ENCODE measurements at places on chromosomes 1 and 21. TPM values are rescaled to one million over a fixed set of nuclear protein-coding genes. Genes with fewer than 3 reads are reported as not detected.

The TMEM82 gene
- total RNA-seq: not detected

DNA sequence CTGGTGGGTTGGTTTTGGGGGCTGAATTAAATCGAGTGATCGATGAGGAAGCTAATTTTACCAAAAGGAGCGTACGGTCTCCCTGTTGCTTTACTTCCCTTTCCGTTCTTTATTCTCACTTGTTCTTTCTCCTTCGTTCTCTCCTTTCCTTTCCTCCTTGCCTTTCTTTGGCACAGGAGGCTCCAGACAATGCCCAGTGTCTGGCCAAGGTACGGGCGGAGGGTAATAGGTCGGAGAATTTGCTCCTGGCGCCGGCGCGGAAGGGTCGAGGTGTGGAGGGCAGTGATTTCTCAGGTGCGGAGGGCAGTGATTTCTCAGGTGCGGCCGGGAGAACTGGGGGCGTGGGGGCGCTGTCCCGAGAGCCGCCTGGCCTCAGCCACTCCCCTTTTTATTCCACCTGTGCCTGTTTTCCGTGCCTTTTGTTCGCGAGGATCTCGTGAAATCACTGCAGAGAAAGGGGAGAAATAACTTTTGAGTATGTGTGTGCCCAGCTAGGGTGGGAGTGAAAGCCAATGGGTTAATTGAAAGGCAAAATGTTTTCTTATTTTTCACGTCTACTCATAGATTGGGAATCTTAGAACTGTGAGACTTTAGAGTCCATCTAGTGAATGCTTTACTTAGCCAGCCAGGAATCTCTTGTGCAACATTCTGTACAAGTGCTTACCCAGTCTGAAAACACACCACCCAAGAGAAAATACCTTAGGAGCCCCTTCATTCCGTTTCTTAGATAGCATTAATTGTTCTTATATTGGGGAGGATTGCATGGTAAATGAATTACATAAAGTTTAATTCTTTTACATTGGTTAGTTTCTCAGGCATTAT lies 1.3 kb downstream of the FNBP1L start:
- H3K27ac ChIP-seq: no peak overlapping the region
- DNase-seq: peak; percentile 76
- no peaks in the 10 kb centered on the region for H3K27me3 ChIP-seq
- no peaks in the 10 kb centered on the region for H3K36me3 ChIP-seq
- 0 out of 2 replicates have a peak, but pooled peaks cover 9% of the 10 kb centered on the region for H3K4me1 ChIP-seq
- peak overlapping the region; percentile 93 for H3K4me3 ChIP-seq

- peak; percentile 82 for DNase-seq
- H3K27ac ChIP-seq: peak within 1 kb of the TSS; percentile 64
- peaks cover 38% of the 10 kb centered on the region for H3K4me1 ChIP-seq
- peak within 1 kb of the TSS; percentile 79 for H3K4me3 ChIP-seq
Observed at GRCh38 chr1:1777950-1778662, at the start of gene NADK. NADK (minus strand) TSS chr1:1778470; CDS start chr1:1765406, 13,064 bp downstream.

DNA sequence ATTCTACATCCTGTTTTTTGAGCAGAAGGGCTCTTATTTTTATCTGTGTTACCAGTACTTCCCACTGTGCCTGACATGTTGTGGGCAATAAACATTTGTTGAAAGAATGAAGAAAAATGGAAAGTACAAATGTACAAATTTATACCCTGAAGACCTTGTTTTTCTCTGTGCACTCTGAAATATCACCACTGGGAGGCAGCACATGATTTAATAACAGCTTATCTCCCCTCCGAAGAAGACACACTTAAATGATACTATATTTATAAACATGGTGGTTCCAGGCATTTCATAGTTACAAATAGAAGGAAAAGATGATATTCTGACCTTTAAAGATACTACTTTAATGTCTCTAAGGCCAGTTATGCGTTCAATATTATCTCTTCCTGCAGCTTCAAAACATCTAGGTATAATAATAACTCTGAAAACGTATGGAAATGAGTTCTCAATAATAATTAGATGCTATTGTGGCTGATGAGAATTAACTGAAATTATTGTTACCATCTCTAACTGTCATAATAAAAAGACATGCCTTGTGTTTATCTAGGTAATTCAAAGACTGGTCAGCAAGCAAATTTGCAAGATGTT lies 12.8 kb downstream of the DYNLT5 start:
- no peaks in the 10 kb centered on the region for H3K36me3 ChIP-seq
- peak; percentile 69 for DNase-seq
- no peak overlapping the region for H3K4me3 ChIP-seq
- H3K4me1 ChIP-seq: no peaks in the 10 kb centered on the region
- no peaks in the 10 kb centered on the region for H3K27me3 ChIP-seq

GRCh38 chr21:25409978-25410377 lies 197.3 kb downstream of the MRPL39 start:
- no peaks in the 10 kb centered on the region for H3K4me1 ChIP-seq
- no peak overlapping the region for H3K27ac ChIP-seq
- no peaks in the 10 kb centered on the region for H3K36me3 ChIP-seq
- H3K4me3 ChIP-seq: no peak overlapping the region
- H3K27me3 ChIP-seq: no peaks in the 10 kb centered on the region
- DNase-seq: no peak

DNA sequence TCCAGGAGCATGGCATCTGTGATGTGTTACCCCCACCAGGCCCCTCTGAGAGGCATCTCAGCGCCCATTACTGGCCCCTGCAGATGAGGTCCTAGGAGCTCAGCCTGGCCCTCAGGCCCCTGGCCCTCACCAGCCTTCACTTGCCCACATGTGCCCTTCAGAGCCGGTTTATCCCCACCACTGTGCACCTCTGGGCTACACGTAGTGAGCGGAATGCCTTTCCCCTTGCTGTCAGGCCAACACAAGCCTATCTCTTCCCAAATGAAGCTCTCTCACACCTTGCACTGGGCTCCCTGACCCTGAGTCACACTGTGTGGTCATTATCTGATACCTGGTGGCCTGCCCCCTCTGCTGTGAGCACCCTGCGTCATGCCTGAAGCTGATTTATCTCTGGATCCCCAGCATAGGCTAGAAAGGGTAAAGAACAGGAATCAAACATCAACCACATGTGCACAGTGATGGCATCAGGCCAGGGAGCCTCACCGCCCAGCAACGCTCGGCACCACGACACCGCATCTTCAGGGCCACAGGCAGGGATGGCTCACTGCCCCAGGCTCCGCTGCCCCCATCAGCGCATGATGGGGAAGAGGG lies 49.1 kb downstream of the GLIS1 start:
- no peaks in the 10 kb centered on the region for H3K36me3 ChIP-seq
- H3K27me3 ChIP-seq: peaks cover 10% of the 10 kb centered on the region
- no peak for DNase-seq
- no peak overlapping the region for H3K27ac ChIP-seq

DNA sequence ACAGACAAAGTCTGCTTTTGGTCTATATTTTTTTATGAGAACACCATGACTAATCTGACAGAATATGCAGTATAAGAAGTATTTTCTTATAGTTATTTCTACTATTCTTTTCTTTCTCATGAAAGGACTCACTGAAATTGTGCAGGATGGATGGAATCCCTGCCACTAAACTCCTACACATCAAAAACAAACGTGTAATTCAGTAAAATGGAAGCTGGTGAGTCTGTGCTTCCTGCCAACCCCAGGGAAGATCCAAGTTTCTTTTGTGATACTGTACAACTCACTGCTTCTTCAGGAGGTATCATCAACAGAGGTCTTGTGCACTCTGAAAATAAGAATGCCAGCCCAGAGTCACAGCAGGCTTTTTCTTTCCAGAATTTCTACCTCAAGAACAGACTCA lies 241.2 kb downstream of the MRPL39 start:
- peaks cover 44% of the 10 kb centered on the region for H3K4me1 ChIP-seq
- H3K36me3 ChIP-seq: no peaks in the 10 kb centered on the region
- H3K27me3 ChIP-seq: no peaks in the 10 kb centered on the region
- DNase-seq: peak; percentile 7
- peak overlapping the region; percentile 29 for H3K27ac ChIP-seq

DNA sequence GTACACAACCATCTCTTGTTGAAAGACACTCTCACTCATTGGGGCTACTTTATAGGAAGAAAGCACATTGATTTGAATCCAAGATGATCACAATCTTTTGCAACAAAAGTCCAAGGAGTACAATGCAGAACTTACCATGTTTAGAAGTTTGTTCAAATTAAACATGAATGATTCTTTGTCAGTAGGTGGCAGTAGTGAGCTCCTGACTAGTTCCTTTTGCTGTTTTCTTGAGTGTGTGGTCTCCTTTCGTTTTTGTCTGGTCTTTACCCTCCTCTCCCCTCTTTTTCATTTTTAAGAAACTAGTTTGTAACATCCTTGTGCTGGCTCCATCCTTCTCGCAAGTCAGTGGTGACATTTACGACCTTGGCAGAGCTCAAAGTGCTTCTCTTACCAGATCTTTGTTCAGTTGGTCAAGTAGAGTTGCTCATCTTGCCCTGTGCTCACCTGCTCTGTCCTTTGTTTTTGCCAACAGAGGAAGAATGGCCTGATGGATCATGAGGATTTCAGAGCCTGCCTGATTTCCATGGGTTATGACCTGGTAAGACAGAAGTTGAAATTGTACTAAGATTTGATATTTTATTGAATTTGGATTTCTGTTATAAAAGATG lies 35.7 kb upstream of the MTR start:
- peak; percentile 56 for DNase-seq
- H3K27ac ChIP-seq: no peak overlapping the region
- H3K4me1 ChIP-seq: peaks cover 5% of the 10 kb centered on the region
- H3K27me3 ChIP-seq: no peaks in the 10 kb centered on the region
- H3K4me3 ChIP-seq: no peak overlapping the region

DNA sequence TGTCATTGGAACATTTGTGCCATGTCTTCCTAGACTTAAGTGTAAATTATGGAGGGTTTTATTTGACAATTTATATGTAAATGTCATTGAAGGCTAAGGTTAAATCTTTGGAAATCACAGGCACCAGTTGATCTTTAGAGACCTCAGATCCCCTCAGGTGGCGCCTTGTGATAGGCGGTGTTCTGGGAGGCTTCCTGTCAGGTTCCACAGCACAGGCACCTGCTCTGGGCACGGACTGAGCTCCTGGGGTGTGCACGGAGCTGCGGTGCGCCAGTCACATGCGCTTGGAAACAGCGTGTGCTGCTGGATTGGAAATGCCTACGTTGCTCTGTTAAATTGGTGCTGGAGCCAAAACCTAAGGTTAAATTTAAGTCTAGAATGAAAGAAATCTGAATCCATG lies 12.1 kb downstream of the CD46 start:
- no peak for DNase-seq
- no peak overlapping the region for H3K4me3 ChIP-seq
- H3K27ac ChIP-seq: no peak overlapping the region
- H3K36me3 ChIP-seq: peaks cover 46% of the 10 kb centered on the region
- H3K27me3 ChIP-seq: no peaks in the 10 kb centered on the region

GRCh38 chr1:236371083-236371482 lies 23.0 kb upstream of the EDARADD start:
- H3K27ac ChIP-seq: no peak overlapping the region
- H3K4me3 ChIP-seq: no peak overlapping the region
- H3K27me3 ChIP-seq: no peaks in the 10 kb centered on the region
- no peaks in the 10 kb centered on the region for H3K4me1 ChIP-seq
- no peaks in the 10 kb centered on the region for H3K36me3 ChIP-seq
- DNase-seq: no peak

- no peaks in the 10 kb centered on the region for H3K27me3 ChIP-seq
- H3K36me3 ChIP-seq: no peaks in the 10 kb centered on the region
- H3K27ac ChIP-seq: no peak overlapping the region
- H3K4me1 ChIP-seq: no peaks in the 10 kb centered on the region
- H3K4me3 ChIP-seq: no peak overlapping the region
- no peak for DNase-seq
Observed at GRCh38 chr1:94992161-94992560, 65.3 kb upstream of the CNN3 start.

The SLAMF8 gene
- not detected for total RNA-seq

GRCh38 chr1:167273027-167273800 lies 52.5 kb downstream of the POU2F1 start:
- no peaks in the 10 kb centered on the region for H3K27me3 ChIP-seq
- no peaks in the 10 kb centered on the region for H3K4me1 ChIP-seq
- no peak overlapping the region for H3K27ac ChIP-seq

The ACBD3 gene
- 76.8 TPM for total RNA-seq

- peak overlapping the region; percentile 89 for H3K4me3 ChIP-seq
- H3K27ac ChIP-seq: no peak overlapping the region
- H3K4me1 ChIP-seq: peaks cover 34% of the 10 kb centered on the region
- DNase-seq: peak; percentile 57
- H3K36me3 ChIP-seq: no peaks in the 10 kb centered on the region
- H3K27me3 ChIP-seq: no peaks in the 10 kb centered on the region
Observed at GRCh38 chr1:84298684-84299535, 2.6 kb upstream of the SAMD13 start.

- H3K36me3 ChIP-seq: no peaks in the 10 kb centered on the region
- H3K4me1 ChIP-seq: no peaks in the 10 kb centered on the region
- no peak overlapping the region for H3K4me3 ChIP-seq
- DNase-seq: peak; percentile 77
- no peak overlapping the region for H3K27ac ChIP-seq
Observed at GRCh38 chr1:199551967-199552565, 475.4 kb upstream of the NR5A2 start.

- no peak overlapping the region for H3K27ac ChIP-seq
- H3K36me3 ChIP-seq: no peaks in the 10 kb centered on the region
- H3K4me1 ChIP-seq: 0 out of 2 replicates have a peak, but pooled peaks cover 3% of the 10 kb centered on the region
- peaks cover 6% of the 10 kb centered on the region for H3K27me3 ChIP-seq
- H3K4me3 ChIP-seq: no peak overlapping the region
- peak; percentile 67 for DNase-seq
Observed at GRCh38 chr1:162391790-162392563, 10.4 kb downstream of the C1orf226 start.

The CAPN2 gene
- total RNA-seq: 223 TPM

GRCh38 chr1:65258106-65258505 lies 51.2 kb upstream of the DNAJC6 start:
- no peaks in the 10 kb centered on the region for H3K36me3 ChIP-seq
- no peak overlapping the region for H3K27ac ChIP-seq
- no peaks in the 10 kb centered on the region for H3K27me3 ChIP-seq

- no peaks in the 10 kb centered on the region for H3K4me1 ChIP-seq
- no peaks in the 10 kb centered on the region for H3K36me3 ChIP-seq
- peak; percentile 76 for DNase-seq
- no peak overlapping the region for H3K27ac ChIP-seq
Observed at GRCh38 chr1:192573499-192573898, 2.1 kb upstream of the RGS1 start.

GRCh38 chr21:35579520-35580293 lies 480.6 kb downstream of the SETD4 start:
- H3K36me3 ChIP-seq: no peaks in the 10 kb centered on the region
- no peak overlapping the region for H3K4me3 ChIP-seq
- H3K4me1 ChIP-seq: peaks cover 39% of the 10 kb centered on the region
- DNase-seq: peak; percentile 16
